ENCODE measurements at places on chromosomes 4 and X.
A peak's percentile ranks its signal among the peaks of the same experiment; 100 is the strongest.

- peak; percentile 62 for DNase-seq
Measured at GRCh38 chrX:130108647-130109428, 1.5 kb downstream of the ELF4 start.

GRCh38 chrX:78105944-78106650 is 2.0 kb downstream of the PGK1 start:
- DNase-seq = no peak

GRCh38 chr4:17155486-17155885 is 257.0 kb upstream of the LDB2 start:
- DNase-seq = no peak

- no peak for DNase-seq
Measured at GRCh38 chr4:158159718-158160094, 13.1 kb downstream of the GASK1B start.

All from AG08395 (cell line).